ENCODE measurements at places on chromosomes 1 and 21.

DNA sequence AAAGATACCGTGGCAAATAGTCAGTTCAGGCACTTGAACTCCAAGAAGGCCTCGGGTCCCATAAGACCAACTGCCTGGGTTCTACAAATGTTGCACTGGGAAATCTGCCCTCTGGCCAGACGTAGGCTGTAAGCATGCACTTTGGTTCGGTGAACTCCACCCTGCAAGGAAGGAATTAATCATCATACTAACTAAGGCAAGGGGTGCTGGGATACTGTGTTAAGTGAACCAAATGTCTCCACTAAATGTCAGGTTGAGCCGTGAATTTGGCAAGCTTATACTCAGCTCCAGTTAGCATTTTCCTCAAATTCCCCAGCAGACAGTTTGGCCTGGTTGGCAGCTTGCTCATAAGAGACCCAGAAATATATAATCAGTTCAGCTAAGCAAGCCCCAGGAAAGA, 385.9 kb downstream of the GPATCH2 start:
- no peak for DNase-seq

DNA sequence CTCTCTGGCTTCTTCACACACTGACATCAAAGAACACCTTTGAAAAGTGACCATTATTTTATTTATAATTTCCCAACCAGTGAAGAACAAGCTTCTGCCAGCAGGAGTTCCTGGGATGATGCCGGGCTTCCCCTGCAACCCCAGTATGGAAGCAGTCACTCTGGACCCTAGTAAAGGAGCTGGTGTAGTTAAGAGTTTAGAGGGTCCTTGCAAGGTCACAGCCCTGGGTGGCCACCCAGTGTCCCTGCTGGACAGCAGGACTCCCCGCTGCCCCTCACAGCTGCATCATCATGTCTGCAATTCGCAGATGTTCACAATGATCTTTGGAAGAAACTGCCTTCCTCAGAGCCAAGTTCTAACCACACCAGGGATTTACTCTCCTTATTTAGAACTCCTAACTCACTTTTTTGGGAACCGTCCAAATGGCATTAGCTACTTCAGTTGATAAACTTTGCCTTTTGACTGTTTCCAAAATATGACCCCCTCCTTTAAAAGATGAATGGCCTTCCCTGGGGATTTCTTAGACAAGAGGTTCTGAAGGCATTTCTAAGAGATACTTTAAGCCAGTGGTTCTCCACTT, 90.6 kb downstream of the HIVEP3 start:
- DNase-seq, result no peak

- no peak for DNase-seq
These were observed 36.0 kb downstream of the EBNA1BP2 start for GRCh38 chr1:43135857-43136781.

DNA sequence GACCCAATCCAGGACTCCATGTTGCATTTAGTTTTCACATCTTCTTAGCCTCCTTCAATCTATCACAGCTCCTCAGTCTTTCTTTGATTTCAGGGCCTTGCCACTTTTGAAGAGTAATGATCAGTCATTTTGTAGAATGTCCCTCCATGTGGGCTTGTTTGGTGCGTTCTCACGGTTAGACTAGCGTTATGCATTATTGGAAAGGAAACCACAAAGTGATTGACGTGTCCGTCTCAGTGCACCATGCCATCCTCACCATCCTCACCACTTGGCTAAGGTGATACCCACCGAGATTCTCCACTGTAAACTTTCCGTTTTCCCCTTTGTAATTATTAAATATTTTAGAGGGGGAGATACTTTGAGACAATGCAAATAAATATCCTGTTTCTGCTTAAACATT, 59.6 kb upstream of the OLIG2 start:
- DNase-seq, result no peak

DNA sequence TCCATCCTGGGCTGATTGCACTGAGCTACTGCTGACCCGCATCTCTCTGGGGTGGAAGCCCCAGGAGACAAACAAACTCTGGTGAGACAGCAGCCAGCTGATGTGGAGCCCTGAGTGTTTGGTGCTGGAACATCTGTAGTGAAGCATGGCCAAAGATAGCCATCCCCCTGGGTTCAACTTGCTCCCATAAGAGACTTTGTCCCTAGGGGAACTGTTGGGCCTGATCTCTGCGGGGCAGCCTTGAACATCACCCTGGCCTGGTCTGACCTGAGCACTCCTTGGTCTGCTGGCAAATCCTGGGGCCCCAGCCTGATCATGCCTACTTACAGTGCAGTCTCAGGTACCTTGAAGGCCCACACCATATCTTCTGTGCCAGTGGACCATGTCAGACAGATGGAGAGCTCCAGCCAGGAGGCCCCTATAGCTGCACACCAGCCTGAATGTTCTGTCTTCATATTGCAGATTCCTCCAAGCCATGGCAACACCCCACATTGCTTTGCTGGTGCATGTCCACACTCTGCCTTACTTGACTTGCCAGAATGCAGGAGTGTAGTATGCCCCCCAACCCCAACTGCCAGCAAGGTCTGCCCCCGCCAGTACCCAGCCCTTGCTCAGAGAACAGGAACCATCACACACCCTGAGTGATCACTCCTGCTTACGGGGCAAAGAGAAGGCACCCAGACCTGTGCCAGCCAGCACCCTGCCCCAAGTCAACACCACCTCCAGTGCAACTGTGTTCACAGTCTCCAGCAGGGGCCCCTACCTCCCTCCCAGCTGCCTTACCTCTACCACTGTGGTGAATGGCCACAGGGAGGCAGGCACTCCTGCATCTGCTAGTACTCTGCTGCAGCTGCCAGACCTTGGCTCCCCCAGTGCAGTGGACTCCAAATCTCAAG, 690.5 kb upstream of the NR5A2 start:
- no peak for DNase-seq

- no peak for DNase-seq
These were observed 458.2 kb downstream of the ADGRL2 start for GRCh38 chr1:82258887-82259286.

GRCh38 chr1:26996024-26996423, 2.5 kb downstream of the TRNP1 start:
- DNase-seq, result peak; percentile 93

GRCh38 chr1:40620586-40621210, 44.8 kb downstream of the RIMS3 start:
- DNase-seq, result no peak

DNA sequence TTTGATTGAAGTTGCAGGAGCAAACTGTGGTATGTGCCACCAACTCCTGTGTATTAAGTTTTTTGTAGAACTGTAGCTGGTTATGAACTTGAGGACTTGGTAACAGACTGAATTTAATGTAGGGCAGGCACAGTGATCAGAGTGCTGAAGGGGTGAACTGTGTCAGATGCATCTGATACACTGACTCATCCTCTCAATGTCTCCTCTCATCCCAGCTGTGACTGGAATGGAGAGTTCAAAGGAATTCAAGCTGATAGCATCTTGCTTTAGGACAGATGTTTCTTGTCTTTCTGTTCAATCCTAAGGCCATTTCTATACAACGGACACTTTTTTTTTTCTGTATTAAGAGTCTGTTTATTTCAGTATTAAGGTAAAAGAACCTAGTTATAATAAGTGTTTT, 25.0 kb upstream of the GBP1 start:
- no peak for DNase-seq

DNA sequence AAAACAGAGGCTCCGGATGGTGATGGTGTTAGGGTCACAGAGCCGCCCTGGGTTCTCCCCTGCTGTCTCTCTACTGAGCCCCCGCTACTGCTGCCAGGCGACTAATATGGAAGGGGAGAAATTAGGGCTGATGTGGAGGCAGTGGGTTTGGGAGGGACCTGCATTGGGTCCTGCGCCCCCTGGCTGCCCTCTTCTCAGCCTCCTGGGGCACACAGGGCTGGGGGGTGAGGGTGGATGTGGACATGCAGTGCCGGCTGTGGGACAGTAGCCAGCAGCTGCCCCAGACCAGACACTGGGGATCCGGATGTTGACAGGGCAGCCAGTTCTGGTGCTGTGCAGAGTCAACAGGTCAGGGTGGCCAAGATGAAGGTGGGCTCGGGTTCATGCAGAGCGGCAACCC, 1.5 kb upstream of the CLCNKB start:
- DNase-seq, result no peak

DNA sequence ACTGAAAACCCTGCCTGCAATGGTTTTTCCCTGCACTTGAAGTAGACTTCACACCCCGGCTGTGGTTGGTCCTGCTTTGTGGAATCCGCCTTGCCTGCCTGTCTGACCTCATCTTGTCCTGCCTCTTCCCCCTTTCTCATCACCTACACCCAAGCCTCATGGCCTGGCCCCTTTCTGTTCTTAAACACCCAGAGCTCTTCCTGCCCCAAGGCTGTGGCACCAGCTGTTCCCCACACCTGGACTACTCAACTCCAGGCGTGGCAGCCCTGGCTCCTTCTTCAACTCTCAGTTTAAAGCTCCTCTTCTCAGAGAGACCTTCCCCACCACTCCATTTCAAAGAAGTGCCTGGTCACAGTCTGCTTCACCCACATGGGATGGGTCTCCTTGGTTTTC, 27.0 kb downstream of the KIAA1614 start:
- no peak for DNase-seq

GRCh38 chr1:201014816-201015200, 8.7 kb downstream of the KIF21B start:
- no peak for DNase-seq

DNA sequence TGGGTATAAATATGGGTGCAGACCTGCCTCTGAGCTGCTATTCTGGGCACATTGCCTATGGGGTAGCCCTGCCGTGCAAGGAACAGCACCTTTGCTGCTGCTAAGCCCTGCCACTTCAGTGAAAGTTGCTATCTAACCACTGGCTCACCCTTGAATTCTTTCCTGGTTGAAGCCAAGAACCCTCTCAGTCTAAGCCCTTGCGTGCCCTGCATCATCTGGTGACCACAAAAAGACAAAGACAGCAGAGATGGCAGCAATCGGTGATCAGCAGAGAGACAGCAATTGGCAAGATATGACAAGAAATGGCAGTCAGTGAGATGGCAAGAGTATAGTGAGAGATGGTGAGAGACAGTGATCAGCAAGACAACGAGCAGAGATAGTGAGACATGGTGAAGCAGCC, 418.3 kb downstream of the MATN1 start:
- DNase-seq, result no peak

DNA sequence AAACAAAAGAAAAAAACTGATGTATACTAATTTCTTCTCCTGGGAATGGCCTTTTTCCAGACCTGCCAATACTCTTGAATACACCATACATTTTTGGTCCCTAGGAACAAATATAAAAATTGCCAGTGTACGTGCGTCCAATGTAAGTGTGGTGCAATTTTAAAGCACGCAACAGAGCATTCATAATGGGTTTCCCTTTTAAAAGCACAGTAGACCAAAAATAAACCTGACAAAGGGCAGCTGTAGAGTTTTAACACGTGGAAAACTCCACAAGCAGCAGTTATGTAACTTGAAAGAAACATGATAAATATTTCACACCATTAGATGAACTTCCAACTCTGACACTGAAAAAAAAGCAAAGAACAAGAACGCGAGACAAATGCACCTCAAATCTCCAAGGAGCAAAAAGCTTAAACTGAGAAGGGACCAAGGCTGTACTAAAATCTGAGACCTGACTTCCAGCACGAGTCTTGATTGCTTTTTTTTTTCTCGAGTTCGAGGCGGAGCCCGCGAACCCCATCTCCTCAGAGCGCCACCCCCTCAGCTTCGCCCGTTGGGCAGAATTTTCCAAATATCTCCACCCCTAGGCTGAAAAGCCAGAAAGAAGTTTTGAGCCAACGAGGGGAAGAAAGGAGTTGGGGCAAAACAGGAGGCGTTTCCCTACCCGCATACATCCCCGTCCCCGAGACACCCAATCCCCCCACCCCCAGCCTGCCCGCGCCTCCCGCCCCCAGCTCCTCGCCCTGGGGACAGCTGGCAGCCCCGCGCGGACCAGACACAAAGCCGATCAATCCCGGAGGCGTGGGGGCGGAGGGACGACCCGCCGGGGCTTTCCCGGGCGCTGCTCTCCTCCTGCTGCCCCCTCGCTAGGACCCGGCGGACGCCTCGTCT, at the start of gene JAM2:
Gene JAM2 (plus strand): TSS at position 599 of the 891 bp plus-strand sequence. CDS start 564 bp downstream, outside the sequence.
- no peak for DNase-seq

GRCh38 chr1:99869304-99869703, 19.1 kb downstream of the AGL start:
- no peak for DNase-seq

DNA sequence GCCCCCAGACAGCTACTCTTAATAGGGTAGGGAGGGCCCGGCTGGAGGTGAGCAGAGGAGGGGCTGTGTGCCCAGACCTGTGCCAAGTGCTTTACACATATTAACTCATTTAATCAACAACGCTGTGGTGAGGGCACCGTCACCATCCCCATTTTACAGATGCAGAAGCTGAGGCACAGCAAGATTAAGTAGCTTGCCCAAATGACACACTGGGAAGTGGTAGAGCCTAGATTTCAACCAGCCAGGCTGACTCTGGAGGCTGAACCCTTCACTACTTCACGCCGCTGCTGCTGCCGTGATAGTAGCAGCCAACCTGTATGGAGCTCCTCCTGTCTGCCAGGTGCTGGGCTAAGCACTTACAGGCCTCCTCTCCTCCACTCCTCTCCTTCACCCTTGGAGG, 127.2 kb downstream of the PTPRU start:
- DNase-seq, result no peak

DNA sequence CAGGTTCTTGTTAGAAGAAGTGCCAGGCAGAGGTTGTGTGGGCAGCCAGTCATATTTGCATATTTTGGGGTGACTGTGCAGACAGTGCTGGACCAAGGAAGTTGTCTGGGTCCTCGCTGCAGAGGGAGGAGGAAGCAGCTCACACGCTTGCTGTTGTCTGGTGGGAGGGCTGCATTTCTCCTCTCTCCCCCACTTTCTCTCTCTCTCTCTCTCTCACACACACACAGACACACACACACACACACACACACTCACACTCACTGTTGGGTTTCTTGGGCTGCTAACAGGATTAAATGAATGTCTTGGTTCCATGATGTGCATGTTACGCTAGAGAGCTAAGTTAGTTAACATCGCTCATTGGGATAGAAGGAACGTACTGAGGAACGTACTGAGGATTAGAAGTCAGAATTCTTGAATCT, 72.9 kb downstream of the AGPAT3 start:
- DNase-seq, result no peak

- peak; percentile 47 for DNase-seq
These were observed 576 bp downstream of the ZFP69 start for GRCh38 chr1:40477678-40478053.
